Myocyte (in vitro differentiated cells): ENCODE measurements at places on chromosomes 11 and 22. TPM values are rescaled to one million over a fixed set of nuclear protein-coding genes. Genes with fewer than 3 reads are reported as not detected.

Gene CRACR2B
- 16.6 and 26.5 TPM in 2 replicates for total RNA-seq

Gene MMP12
- not detected in 2 replicates for total RNA-seq

Gene PKP3
- 1.4 and 8.9 TPM in 2 replicates for total RNA-seq

Gene TESMIN
- total RNA-seq, result not detected in 2 replicates

Gene NAV2
- 9.1 and 16.3 TPM in 2 replicates for total RNA-seq

Gene GAL3ST3
- total RNA-seq, result not detected in 2 replicates

Gene SEPTIN3
- total RNA-seq, result not detected in 2 replicates

Gene JRKL
- total RNA-seq, result 6.0 and 7.1 TPM in 2 replicates

Gene TYR
- not detected in 2 replicates for total RNA-seq

Gene LSP1
- 407 and 468 TPM in 2 replicates for total RNA-seq

Gene TREH
- not detected in 2 replicates for total RNA-seq

Gene ZNF70
- total RNA-seq, result 3.0 and 3.2 TPM in 2 replicates

Gene CARD18
- not detected in 2 replicates for total RNA-seq

Gene ARHGAP32
- 10.2 and 10.4 TPM in 2 replicates for total RNA-seq

Gene PVALB
- total RNA-seq, result 3.3 and 30.7 TPM in 2 replicates

Gene NXPE1
- total RNA-seq, result not detected in 2 replicates

Gene RIN1
- 32.3 and 43.9 TPM in 2 replicates for total RNA-seq

Gene SCT
- total RNA-seq, result not detected in 2 replicates

Gene PAAF1
- total RNA-seq, result 49.6 and 57.1 TPM in 2 replicates

Gene CYB5R3
- total RNA-seq, result 213 and 237 TPM in 2 replicates

Gene DEFB131B
- total RNA-seq, result not detected in 2 replicates

Gene DRAP1
- total RNA-seq, result 133 and 165 TPM in 2 replicates

Gene NKAPD1
- 20.6 and 29.3 TPM in 2 replicates for total RNA-seq

Gene TRIM3
- 17.7 and 28.2 TPM in 2 replicates for total RNA-seq

Gene GCAT
- total RNA-seq, result 55.5 and 65.0 TPM in 2 replicates

Gene GP1BB
- 51.2 and 67.7 TPM in 2 replicates for total RNA-seq

Gene ART1
- 2.4 and 2.7 TPM in 2 replicates for total RNA-seq

Gene TRIM48
- total RNA-seq, result not detected in 2 replicates

Gene NRGN
- not detected in 2 replicates for total RNA-seq

Gene SCUBE1
- not detected in 2 replicates for total RNA-seq

Gene PANX3
- total RNA-seq, result not detected in 2 replicates

Gene IFITM10
- total RNA-seq, result 3.9 and 8.2 TPM in 2 replicates

Gene APOBEC3B
- 0.21 and 0.24 TPM in 2 replicates for total RNA-seq

Gene SCN2B
- total RNA-seq, result not detected in 2 replicates

Gene HEPN1
- total RNA-seq, result not detected in 2 replicates

Gene THAP7
- total RNA-seq, result 56.5 and 60.0 TPM in 2 replicates

Gene OR6T1
- total RNA-seq, result not detected in 2 replicates

Gene DTX4
- 7.9 and 8.2 TPM in 2 replicates for total RNA-seq

Gene C11orf21
- not detected in 2 replicates for total RNA-seq

Gene PDGFD
- 0.08 TPM in 1 of 2 replicates, not detected in the other for total RNA-seq

Gene CRYBB3
- total RNA-seq, result not detected in 2 replicates

Gene KCNJ4
- 0.05 TPM in 1 of 2 replicates, not detected in the other for total RNA-seq

Gene SYNGR1
- total RNA-seq, result 0.29 and 4.9 TPM in 2 replicates

Gene MPPED1
- total RNA-seq, result not detected in 2 replicates

Gene SLC22A12
- total RNA-seq, result not detected in 2 replicates

Gene GNB1L
- 6.9 and 9.0 TPM in 2 replicates for total RNA-seq

Gene PHOX2A
- not detected in 2 replicates for total RNA-seq

Gene MMP10
- not detected in 2 replicates for total RNA-seq

Gene STK33
- 0.10 and 0.45 TPM in 2 replicates for total RNA-seq

Gene ANO3
- not detected in 2 replicates for total RNA-seq

Gene CSF2RB
- total RNA-seq, result not detected in 2 replicates

Gene SLC22A8
- not detected in 2 replicates for total RNA-seq

Gene LDLRAD3
- total RNA-seq, result 24.2 and 32.5 TPM in 2 replicates

Gene CSTPP1
- 20.2 and 22.0 TPM in 2 replicates for total RNA-seq

Gene OR52N4
- not detected in 2 replicates for total RNA-seq

Gene MPEG1
- total RNA-seq, result not detected in 2 replicates

Gene MS4A1
- not detected in 2 replicates for total RNA-seq

Gene MS4A3
- not detected in 2 replicates for total RNA-seq

Gene CD3E
- total RNA-seq, result not detected in 2 replicates

Gene SLC37A2
- 0.99 and 1.0 TPM in 2 replicates for total RNA-seq
